Ammon's horn (tissue), 1 donor: ENCODE measurements at places on chromosomes 2 and 18.
A peak's percentile ranks its signal among the peaks of the same experiment; 100 is the strongest.

DNA sequence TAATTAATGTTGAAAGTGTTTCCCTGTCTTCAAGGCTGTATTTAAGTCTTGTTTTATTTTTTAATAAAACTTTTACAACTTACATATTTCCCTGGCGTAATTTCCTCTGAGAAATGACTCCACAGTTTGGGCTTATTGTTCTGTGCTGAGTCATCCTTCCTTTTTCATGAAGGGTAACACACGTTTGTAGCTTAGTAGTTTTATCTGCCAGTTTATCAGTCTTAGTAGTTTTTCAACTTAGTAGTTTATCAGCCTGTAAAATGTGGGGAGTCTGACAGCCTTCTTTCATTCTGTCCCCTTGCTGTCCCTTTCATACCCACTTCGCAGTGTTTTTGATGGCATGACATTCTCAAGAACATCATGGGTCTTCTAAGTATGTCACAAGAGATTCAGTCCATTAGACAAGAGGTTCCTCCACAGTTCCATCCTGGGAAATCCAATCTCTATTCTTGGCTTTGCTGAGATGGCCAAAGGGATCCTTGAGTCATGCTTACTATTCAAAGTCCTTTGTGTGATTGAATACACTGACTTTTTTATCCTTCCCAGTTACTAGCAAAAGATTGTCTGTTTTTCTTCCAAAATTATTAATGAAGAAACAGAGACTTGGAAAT, 60.0 kb upstream of the SGPP2 start:
- no peak for DNase-seq

GRCh38 chr18:75045272-75045671, 163.7 kb downstream of the PTGR3 start:
- DNase-seq, result peak; percentile 57

DNA sequence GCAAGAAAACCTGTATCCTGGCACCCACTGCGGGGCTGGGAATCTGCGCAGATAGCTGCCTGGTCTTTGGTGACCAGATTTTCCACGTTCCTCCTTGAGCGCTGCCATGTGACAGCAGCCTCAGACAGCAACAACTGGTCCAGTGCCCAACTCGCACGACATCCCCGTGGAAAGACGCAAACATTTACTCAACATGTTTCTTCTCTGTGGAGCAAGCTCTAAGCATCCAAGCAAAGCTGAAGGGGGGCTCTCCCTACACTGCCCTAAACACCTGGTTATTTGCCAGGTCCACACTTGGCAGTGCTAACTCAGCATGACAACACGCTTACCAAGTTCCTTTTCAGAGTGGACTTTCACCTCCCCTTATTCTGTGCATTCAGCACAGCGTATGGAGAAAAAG, 11.3 kb downstream of the ZNF516 start:
- no peak for DNase-seq

DNA sequence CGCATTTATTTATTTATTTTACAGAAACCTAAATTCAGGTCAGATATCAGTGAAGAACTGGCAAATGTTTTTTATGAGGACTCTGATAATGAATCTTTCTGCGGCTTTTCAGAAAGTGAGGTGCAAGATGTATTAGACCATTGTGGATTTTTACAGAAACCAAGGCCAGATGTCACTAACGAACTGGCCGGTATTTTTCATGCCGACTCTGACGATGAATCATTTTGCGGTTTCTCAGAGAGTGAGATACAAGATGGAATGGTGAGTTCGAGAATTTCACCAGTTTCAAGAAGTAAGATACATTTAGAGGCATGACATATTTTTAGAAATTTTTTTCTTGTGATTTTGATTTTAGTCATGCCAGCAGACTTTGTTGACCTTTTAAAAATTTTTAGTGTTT, 4.6 kb downstream of the CDCA7 start:
- DNase-seq, result no peak

DNA sequence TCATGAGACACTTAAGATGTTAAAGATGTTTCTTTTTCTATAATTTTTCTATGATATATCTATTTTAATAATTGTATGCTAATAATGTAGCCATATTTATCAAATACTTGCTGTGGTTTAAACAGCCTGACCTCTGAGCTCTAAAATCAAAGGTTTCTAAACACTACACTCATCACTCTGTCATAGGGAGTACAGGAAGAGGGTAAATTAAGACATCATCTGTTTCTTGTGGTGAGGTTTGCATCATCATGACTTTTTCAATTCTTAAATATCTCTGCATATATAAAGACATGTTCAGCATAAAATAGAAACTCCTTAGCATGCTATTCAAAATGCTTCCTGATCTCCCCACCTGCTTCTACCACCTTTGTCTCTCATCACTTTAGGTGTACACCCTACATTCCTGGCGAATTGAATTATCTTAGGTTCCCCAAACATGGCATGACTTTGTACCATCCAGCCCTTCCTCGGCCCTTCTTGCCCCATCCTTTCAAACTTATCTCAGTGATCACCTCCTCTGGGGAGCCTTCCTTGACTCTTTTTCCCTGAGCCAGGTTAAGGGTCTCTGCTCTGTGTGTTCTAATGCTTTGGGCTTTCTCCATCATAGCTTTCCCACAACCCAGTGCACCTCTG, 105.3 kb upstream of the TTN start:
- DNase-seq, result no peak

- DNase-seq, result no peak
Observed at GRCh38 chr2:68824831-68825230, 46.4 kb downstream of the BMP10 start.

DNA sequence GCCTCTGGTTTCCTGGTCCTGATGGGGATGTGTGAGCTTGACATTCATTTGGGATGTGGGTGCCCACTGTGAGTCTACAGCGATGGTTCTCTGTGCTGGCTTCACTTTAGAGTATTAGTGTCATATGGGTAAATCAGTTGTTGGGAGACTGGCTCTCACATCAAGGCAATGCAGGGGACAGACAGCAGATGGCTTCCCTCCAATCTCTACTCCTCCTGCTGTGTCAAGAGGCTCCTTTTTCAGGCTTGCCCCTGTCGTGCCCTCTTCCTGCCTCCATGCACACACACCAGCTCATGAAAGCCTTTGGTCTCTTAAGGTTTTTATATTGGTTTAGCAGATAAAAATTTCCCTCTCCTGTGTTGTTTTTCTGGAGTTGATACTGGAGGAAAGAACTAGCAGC, 315.6 kb downstream of the RDH14 start:
- no peak for DNase-seq

GRCh38 chr2:69011611-69012157, 1.3 kb upstream of the ANTXR1 start:
- DNase-seq, result no peak

GRCh38 chr18:22194151-22194598, 24.8 kb downstream of the GATA6 start:
- no peak for DNase-seq

DNA sequence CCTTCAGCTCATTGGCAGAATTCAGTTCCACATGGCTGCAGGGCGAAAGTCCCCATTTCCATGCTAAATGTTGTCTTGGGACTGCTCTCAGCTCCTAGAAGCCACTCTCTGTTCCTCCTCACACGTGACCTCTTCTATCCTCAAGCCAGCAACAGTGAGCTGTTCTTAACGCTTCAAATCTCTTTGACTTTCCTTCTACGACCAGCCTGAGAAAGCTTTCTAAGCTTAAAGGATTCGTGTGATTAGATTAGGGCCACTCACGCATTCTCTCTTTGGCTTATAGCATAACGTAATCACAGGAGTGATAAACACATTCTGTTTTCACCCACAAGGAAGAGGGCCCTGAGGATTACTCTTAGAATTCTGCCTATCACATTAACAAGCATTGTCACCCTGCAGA, 29.8 kb upstream of the LAMA1 start:
- no peak for DNase-seq

DNA sequence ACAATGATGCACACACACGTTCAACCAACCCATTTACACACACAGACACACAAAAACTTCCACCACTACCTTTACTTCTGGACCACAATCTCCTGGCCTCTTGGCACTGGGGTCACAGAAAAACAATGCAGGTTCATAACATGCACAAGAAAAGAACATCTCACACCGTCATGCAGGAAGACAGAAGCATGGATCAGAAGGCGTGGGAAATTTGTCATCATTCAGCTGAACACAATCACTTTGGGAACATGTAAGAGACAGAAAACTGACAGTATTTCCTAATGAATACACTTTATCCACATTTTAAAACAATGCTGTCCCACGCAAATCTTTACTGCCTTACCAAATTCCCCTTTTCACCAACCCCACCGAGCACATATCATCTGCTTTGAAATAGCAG, 501.9 kb upstream of the KLHL29 start:
- no peak for DNase-seq

GRCh38 chr18:79326413-79327198, 69.1 kb upstream of the NFATC1 start:
- no peak for DNase-seq

- DNase-seq, result no peak
Observed at GRCh38 chr2:168744844-168745243, 57.6 kb upstream of the NOSTRIN start.

DNA sequence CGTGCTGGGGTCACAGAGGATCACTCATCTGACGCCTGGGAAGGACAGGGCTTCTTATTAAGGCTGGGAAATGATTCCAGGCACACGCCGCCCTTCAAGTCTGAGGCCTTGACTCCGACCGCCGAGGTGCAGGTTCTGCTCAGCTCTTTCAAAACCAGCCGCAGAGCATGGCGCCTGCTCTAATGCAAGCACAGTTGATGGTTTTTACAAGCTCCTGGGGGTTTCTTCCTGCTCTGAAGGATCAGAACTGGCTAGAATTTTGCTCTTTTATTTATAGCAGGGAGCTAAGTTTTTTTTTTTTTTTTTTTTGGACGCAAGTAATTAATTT, 32.0 kb downstream of the CDCA7 start:
- DNase-seq, result no peak

DNA sequence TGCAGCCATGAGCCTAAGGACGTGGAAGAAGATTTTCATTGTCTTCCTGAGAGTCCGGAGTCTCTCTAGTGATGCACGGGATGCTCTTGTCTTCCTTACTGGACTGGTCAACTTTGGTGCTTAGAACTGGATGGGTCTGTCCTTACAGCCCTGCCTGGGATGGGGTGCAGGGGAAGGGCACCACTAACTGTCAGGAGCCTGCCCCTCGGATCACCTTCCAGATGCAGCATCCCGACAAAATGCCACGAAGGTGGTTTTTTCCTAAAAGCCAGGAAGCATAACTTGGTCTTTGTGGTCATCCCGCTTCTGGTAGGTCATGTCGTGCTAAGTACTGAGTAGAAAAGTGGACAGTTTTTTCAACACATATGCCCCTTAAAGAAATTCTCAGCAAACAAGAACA, 207.4 kb upstream of the TWIST2 start:
- no peak for DNase-seq

DNA sequence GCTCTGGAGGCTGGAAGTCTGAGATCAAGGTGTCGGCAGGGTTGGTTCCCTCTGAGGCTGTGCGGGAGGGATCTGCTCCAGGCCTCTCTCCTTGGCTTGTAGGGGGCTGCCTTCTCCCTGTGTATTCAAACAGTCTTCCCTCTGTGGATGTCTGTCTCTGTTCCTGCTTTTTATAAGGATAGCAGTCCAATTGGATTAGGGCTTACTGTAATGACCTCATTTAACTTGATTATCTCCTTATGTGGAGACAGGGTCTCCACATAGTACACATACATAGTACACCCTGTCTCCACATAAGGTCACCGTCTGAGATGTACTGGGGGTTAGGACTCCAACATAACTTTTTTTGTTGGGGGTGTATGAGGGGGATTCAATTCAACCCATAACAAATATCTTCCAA, 30.5 kb downstream of the TCF7L1 start:
- DNase-seq, result no peak

DNA sequence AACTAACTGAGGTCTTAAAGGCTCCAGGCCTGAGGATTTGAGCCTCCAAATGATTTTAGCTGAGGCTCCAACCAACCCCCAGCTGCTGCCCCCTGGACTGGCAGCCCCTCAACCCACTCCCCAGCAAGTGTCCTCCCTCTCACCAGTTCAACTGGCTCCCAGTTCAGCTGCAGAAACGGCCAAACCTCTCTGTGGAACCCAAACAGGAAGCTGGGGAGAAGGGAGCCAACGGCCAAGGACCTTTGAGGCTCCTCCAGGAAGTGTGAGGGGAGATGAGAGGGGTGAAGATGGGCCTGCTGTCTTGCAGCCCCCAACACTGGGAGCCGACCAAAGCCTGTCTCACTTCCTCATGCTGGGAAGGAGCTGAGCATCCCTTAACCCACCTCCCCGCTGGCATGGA, 24.9 kb downstream of the ZFP36L2 start:
- DNase-seq, result no peak

DNA sequence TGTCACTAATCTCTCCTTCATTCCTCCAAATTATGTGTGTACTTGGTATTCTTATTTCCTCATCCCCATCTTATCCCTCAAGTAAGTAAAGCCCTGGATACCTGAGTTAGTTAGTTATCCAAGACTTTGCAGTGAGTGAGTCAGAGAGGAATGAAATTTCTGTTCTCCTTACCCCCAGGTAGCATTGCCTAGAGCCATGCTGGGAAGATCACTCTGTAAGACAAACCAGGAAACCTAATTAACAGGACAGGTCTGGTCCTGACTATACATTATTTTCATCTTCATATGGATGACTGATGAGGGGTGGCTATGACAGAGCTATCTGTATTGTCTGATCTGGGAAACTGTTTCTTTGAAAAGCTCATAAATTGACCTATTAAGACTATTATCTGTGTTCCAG, 55.0 kb upstream of the ITGA6 start:
- DNase-seq, result no peak
